ENCODE measurements at places on chromosomes 11 and 22.
A peak's percentile ranks its signal among the peaks of the same experiment; 100 is the strongest.

GRCh38 chr22:25485626-25486545 is 78.6 kb upstream of the GRK3 start:
- DNase-seq, result no peak

DNA sequence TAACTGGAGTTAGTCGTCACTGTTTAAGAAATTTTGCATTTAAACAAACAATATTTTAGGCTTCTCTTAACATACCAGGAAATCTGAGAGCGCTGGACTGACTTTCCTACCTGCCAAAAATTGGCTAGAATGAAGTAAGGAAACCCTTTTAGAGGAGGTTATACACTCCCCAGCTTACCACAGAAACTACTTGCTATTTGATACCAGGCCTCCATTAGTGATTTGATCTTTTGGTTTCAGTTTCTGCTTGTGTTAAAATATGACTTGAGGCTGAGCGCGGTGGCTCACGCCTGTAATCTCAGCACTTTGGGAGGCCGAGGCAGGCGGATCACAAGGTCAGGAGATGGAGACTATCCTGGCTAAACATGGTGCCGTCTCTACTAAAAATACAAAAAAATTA is 419.9 kb downstream of the LRRC4C start:
- no peak for DNase-seq

GRCh38 chr11:27619039-27619574 is 81.1 kb downstream of the BDNF start:
- no peak for DNase-seq

DNA sequence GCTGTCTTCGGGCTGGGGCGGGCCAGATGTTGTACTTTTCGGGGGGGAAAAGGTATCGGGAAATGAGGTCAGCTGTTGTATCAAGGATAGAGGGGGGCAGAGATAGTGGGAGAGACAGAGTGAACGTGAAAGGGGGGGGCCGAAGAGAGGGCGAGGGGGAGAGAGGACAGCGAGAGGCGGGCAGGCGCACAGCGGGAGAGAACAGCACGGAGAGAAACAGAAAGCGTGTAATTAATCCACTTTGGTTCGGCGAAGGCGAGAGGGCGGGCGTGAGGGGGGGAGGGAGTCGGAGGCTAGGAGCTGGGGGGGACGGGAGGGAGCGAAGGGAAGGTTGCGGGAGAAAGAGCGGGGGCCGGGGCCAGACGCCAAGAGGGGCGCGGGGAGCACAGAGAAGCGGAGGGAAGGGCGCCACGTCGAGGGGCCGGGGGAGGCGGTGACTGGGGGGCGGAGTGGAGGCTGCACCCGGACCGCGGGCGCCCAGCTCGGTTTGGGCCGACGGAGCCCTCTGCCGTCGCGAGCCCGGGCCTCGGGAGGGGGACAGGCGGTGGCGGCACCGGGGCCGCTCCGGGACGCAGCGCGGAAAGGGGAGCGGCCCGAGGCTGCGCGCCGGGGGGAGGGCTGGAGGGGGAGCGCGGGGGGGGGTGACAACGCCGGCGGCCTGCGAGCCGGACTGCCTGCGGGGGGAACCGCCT is 612 bp downstream of the IGF2 start:
- DNase-seq, result no peak

DNA sequence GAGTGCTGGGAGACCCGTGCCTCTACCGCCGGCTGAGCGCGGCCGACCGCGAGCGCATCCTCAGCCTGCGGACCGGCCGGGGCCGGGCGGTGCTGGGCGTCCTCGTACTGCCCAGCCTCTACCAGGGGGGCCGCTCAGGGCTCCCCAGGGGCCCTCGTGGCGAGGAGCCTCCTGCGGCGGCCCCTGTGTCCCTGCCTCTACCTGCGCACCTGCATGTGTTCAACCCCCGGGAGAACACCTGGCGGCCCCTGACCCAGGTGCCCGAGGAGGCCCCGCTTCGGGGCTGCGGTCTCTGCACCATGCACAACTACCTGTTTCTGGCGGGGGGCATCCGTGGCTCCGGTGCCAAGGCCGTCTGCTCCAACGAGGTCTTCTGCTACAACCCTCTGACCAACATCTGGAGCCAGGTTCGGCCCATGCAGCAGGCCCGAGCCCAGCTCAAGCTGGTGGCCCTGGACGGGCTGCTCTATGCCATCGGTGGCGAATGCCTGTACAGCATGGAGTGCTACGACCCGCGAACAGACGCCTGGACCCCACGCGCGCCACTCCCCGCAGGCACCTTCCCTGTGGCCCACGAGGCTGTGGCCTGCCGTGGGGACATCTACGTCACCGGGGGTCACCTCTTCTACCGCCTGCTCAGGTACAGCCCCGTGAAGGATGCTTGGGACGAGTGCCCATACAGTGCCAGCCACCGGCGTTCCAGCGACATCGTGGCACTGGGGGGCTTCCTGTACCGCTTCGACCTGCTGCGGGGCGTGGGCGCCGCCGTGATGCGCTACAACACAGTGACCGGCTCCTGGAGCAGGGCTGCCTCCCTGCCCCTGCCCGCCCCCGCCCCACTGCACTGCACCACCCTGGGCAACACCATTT is 3.5 kb downstream of the KLHDC7B start:
- no peak for DNase-seq

- DNase-seq, result no peak
These were observed 187.7 kb upstream of the E2F8 start for GRCh38 chr11:19428206-19429002.

DNA sequence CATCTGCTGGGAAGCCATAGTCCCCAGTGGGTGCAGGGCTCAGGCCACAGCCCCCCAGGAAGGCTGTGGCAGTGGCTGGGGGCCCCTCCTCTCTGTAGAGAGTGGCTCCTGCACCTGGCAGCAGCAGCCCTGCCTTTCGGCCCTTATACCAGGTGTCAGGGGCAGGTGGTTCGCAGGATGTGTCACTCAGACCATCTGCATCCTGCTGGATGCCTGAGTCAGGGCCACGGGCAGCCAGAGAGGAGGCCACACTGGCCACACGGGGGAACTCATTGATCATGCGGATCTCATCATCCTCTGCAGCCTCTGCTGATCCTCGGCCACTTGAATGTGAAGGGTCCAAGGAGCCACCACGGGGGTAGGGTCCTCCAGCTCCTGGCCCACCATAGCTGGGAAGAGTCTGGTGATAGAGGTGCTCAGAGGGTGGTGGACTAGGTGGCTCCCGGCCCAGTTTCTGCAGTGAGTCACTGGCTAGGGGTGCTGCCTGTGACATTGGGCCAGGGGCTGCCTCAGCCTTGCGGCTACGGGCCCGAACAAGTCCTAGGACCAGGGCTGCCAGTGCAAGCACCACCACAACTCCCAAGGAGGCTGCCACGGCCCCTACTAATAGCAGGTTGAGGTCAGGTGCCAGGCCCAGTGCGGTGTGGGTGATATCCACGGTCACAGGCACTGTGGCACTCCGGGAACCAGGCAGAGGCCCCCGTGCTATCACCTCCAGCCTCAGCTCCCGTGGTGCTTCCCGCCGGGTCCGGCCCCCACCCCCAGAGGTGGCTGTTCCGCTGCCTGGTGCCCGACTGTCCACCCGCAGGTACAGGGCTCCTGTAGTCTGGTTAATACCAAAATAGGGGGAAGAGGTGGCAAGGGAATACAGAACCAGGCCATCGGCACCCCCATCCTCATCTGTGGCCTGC is 3.3 kb upstream of the TPP1 start:
- no peak for DNase-seq

- DNase-seq, result no peak
These were observed 30.0 kb downstream of the MAPK1 start for GRCh38 chr22:21837248-21837979.

- DNase-seq, result no peak
These were observed 55.9 kb downstream of the KCNC1 start for GRCh38 chr11:17790453-17790852.

GRCh38 chr11:19869466-19869865 is 156.8 kb downstream of the NAV2 start:
- no peak for DNase-seq

- DNase-seq, result peak; percentile 12
These were observed 42.5 kb downstream of the LARGE2 start for GRCh38 chr11:45964911-45965389.

DNA sequence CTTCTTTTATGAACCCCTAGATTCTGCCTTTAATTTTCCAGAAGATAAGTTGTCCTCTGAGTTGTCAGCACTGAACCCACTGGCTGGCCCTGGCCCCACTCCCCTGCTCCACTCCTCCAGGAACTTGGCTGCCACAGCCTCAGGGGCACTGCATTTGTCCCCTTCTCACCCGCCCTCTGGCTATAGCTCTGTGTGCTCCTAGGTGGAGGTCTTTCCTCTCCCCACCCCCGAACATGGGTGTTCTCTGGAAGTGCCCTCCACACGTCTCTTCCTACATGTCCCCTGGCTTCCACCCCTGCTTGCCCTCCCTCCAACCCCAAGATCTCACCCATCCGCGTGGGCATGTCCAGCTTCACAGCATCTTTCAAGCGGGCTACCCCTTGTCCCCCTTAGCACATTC is 137.7 kb upstream of the TEAD1 start:
- no peak for DNase-seq

- DNase-seq, result no peak
These were observed 74.4 kb downstream of the SLC36A4 start for GRCh38 chr11:93123351-93123898.

DNA sequence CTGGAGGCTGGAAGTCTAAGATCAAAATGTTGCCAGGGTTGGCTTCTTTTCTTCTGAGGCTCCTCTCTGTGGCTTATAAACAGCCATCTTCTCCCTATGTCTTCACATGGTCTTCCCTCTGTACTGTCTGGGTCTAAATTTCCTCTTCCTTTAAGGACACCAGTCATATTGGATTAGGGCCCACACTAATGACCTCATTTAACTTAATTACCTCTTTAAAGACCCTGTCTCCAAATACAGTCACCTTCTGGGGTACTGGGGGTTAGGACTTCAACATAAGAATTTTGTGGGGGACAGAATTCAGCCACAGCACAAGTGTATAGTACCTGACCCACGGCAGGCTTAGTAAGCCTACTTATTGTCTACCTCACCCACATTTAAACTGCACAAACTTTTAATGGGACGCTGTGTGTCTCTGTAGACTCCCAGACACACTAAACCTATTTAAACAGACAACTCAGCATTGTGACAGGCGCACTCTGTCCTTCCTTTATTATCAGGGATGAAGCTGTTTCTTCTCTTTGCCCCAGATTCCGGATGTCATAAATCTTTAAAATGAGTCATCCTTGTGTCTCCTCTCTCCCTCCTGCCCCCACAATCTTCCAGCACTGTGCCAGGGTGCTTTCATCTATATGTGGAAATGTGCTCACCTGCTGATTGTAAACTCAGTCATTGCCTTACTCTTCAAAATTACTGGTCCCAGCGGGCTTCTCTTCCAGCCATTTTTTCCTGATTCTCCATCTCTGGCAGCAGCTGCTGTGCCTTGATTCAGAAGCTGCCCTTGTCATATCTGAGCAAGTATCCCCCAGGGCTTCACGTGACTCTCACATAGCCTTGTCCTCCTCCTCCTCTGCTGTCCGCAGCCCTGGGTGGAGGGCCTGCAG is 5.4 kb upstream of the MAPK8IP1 start:
- no peak for DNase-seq

DNA sequence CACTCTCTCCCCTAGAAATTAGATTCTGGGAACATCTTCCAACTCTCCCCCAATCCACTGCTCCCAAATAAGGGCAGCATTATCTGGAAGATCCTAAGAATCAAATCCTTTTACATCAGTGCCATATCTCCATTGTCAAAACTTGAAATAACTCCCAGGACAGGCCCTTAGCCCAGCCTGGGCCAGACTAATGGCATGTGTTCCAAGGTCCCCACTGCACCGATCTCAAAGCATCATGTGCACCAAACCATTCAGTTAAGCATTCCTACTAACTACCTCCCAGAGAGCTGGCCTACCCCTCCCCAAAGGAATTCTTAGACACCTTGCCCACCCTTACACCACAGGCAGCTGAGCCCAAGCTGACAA is 44.2 kb upstream of the POU2AF1 start:
- DNase-seq, result no peak

DNA sequence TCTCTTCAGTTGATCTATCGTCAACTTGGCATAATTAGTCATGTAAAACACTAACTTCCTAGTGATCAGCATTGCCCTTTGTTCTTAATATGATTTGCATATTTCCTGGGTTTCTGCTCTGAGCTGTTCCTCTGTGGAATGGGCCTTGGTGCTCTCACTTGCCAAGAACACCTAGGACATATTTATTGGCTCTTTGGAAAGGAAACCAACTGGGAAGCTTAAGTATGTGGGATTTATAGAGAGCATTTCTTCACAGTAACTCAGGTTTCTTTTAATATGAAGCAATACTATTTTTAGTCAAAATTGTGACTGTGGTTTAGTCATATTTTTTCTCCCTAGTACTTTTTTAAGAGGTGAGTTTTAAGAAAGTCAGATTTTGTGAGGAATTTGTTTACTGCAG is 28.8 kb downstream of the FAT3 start:
- DNase-seq, result no peak

GRCh38 chr11:439315-440064 is 2.3 kb downstream of the ANO9 start:
- no peak for DNase-seq

DNA sequence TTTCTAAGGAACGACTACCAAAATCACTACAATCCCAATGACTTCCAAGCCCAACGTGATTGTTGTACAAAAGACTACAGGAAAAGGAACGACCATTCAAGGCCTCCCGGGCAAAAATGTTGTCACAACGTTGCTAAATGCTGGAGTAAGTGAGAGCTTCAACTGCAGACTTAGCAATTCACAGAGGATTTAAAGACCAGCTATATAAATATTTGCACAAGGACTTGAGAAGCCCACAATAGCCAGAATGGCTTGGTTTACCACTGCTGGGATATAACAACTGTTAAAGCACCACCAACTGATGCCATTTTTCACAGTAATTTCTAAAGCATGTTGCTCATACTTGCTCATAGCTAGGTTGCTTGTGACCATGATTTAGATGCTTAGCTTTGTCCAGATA is 78.3 kb downstream of the EMSY start:
- no peak for DNase-seq

DNA sequence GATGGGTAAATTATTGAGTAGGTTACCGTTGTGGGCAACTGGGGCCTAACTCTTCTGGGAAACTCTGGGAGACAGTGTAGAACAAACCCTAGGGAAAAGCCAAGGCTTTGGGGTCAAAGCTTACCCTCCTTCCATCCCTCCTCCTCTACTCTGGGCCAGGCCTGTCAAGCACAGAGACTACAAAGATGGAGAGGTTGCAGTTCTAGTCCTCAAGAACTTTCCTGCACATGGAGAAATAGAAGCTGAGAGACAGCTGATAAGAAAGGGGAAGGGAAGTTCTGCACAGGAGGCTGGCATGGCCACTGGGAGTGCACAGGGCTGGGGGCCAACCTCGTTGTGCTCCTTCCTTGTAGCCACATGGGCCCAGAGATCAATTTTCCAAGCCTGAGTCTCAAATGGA is 67.2 kb upstream of the ALX4 start:
- DNase-seq, result no peak

GRCh38 chr11:60899046-60899936 is 7.1 kb downstream of the PRPF19 start:
- DNase-seq, result no peak

GRCh38 chr11:12249590-12250260 is 127.6 kb upstream of the PARVA start:
- DNase-seq, result no peak

GRCh38 chr11:2442589-2442988 is 1.7 kb downstream of the TRPM5 start:
- no peak for DNase-seq
